B cell (primary cell): ENCODE measurements at places on chromosomes 3 and 15.

GRCh38 chr3:53822331-53822741, 23.9 kb downstream of the CHDH start:
- DNase-seq, result no peak
- no peaks in the 10 kb centered on the region for H3K36me3 ChIP-seq
- H3K27ac ChIP-seq, result no peak overlapping the region
- no peaks in the 10 kb centered on the region for H3K4me1 ChIP-seq

DNA sequence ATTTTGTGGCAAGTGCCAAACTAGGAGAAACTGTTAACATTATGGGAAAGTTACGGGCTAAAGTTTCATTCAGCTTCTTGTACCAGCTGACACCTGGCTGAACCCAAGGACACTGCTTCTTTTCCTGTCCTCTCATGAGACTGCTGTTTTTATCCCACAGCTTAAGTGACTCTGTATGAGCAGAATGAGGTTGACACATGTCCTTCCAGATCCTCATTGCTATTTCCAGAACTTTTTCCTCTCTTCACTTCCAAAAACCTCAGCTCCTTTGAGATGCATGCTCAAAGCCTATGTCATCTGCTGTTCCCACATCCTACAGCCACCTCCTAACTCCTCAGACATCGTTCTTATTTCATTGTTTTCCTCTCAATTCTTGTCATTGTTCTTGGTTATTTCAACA, 183.6 kb downstream of the DCLK3 start:
- H3K27me3 ChIP-seq, result no peaks in the 10 kb centered on the region
- no peak overlapping the region for H3K27ac ChIP-seq
- no peak overlapping the region for H3K4me3 ChIP-seq
- no peak for DNase-seq

DNA sequence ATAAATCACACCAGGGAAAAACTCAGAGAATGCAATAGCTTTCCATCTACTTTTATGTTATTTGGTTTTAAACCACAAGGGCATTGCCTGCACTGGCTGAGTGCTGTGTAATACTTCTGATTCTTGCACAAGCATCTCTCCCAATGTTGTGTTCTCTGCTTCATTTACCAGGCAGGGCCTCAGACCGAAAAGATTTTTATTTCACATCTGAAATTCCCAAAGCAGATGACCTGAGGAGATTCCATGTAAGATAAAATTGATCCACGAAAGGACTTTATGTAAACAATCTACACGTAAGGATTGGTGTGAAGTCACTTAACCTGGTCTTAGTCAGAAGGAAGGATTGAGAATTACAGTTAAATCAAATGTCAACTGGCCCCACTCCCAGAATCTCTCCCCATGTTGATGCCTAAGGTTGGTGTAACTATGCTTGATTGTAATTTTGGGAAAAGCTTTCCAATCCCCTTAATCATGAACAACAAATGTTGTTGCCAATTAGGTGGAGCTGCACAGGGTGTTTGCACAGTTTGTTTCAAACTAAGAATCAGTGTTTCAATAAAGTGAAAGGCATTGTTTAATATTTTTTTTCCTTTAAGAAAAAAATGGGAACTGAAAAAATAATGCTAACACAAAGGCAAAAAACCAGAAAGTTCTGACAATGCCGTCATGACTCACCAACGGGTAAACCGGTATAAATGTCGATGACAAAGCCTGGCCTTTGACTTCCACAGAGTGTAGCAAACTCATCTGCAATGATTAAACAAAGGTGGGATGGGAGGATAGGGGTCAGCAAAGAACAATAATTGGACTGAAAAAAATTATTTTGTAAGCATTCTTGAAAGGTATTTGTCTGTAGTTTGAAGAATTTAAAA, 128.6 kb downstream of the DUT start:
- no peak overlapping the region for H3K4me3 ChIP-seq
- H3K36me3 ChIP-seq, result no peaks in the 10 kb centered on the region
- no peak for DNase-seq

DNA sequence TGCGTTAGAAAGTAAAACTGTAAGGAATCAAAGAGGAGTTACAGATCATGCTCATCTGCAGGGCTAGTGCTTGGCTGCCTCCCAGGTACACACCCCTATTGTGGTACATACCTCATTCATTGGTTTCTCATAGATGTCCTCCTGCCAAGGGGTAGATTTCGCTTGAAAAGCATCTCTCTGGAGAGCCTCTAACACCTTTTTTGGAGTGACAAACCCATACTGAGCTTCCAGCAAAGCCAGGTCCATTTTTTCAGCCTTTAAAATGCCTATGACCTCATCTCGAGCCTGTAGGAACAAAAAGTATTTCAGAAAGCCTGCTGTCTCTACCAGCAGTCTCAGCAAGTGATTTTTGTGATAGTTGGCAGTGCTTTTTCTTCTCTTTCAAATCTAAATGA, 112.1 kb downstream of the CMSS1 start:
- H3K27me3 ChIP-seq, result no peaks in the 10 kb centered on the region
- H3K4me3 ChIP-seq, result no peak overlapping the region
- no peaks in the 10 kb centered on the region for H3K36me3 ChIP-seq
- no peak for DNase-seq
- no peak overlapping the region for H3K27ac ChIP-seq

- H3K36me3 ChIP-seq, result no peaks in the 10 kb centered on the region
- H3K4me3 ChIP-seq, result no peak overlapping the region
- H3K27me3 ChIP-seq, result no peaks in the 10 kb centered on the region
- no peaks in the 10 kb centered on the region for H3K4me1 ChIP-seq
Measured at GRCh38 chr3:77887611-77888010, 847.7 kb downstream of the ROBO2 start.

DNA sequence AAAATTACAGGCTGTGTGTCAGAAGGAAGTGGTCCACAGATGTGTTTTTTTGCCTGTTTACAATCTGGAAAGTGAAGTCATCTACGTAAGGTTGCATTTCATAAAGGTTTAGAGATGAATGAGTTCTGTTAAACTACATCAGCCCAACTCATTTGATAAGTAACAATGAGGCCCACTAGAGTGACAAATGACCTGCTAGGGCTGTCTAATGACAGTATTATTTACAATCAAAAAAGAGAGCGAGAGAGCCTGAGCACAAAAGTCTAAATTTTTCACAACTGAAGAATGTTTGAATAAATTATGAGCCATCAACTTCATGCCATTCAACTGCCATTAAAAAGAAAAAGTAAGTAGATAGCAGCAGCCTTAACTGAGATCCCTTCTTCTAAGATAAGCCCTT, 135.7 kb upstream of the TBL1XR1 start:
- H3K27me3 ChIP-seq, result no peaks in the 10 kb centered on the region
- no peak overlapping the region for H3K27ac ChIP-seq
- no peak for DNase-seq
- H3K36me3 ChIP-seq, result no peaks in the 10 kb centered on the region
- no peak overlapping the region for H3K4me3 ChIP-seq

GRCh38 chr3:14423197-14423743, 20.9 kb downstream of the SLC6A6 start:
- no peak overlapping the region for H3K4me3 ChIP-seq
- no peak for DNase-seq
- no peak overlapping the region for H3K27ac ChIP-seq
- peaks cover 4% of the 10 kb centered on the region for H3K36me3 ChIP-seq
- H3K4me1 ChIP-seq, result peaks cover 51% of the 10 kb centered on the region
- no peaks in the 10 kb centered on the region for H3K27me3 ChIP-seq

GRCh38 chr15:43777267-43777914, 625 bp upstream of the ELL3 start:
- H3K27ac ChIP-seq, result peak overlapping the region; percentile 76
- H3K36me3 ChIP-seq, result peaks cover 25% of the 10 kb centered on the region
- peaks cover 30% of the 10 kb centered on the region for H3K4me1 ChIP-seq
- peak; percentile 91 for DNase-seq
- peak overlapping the region; percentile 78 for H3K4me3 ChIP-seq

- no peak overlapping the region for H3K27ac ChIP-seq
- no peaks in the 10 kb centered on the region for H3K4me1 ChIP-seq
- H3K4me3 ChIP-seq, result no peak overlapping the region
- H3K36me3 ChIP-seq, result no peaks in the 10 kb centered on the region
- no peak for DNase-seq
Measured at GRCh38 chr3:55161231-55161630, 233.4 kb upstream of the LRTM1 start.

GRCh38 chr3:36756269-36756668, 8.1 kb downstream of the DCLK3 start:
- H3K36me3 ChIP-seq, result no peaks in the 10 kb centered on the region
- no peak for DNase-seq
- H3K4me1 ChIP-seq, result no peaks in the 10 kb centered on the region
- H3K27me3 ChIP-seq, result peaks cover 6% of the 10 kb centered on the region

GRCh38 chr3:34292605-34293300, 494.3 kb downstream of the PDCD6IP start:
- H3K36me3 ChIP-seq, result no peaks in the 10 kb centered on the region
- H3K4me3 ChIP-seq, result no peak overlapping the region
- H3K27me3 ChIP-seq, result no peaks in the 10 kb centered on the region
- H3K27ac ChIP-seq, result no peak overlapping the region
- DNase-seq, result no peak

- H3K4me3 ChIP-seq, result no peak overlapping the region
- H3K36me3 ChIP-seq, result no peaks in the 10 kb centered on the region
- peaks cover 24% of the 10 kb centered on the region for H3K4me1 ChIP-seq
- DNase-seq, result no peak
- H3K27me3 ChIP-seq, result no peaks in the 10 kb centered on the region
- H3K27ac ChIP-seq, result no peak overlapping the region
Measured at GRCh38 chr3:155179966-155180757, 100.0 kb downstream of the MME start.

- no peaks in the 10 kb centered on the region for H3K4me1 ChIP-seq
- no peaks in the 10 kb centered on the region for H3K27me3 ChIP-seq
- H3K36me3 ChIP-seq, result no peaks in the 10 kb centered on the region
- H3K4me3 ChIP-seq, result no peak overlapping the region
Measured at GRCh38 chr3:95971573-95971972, 842.8 kb upstream of the EPHA6 start.

DNA sequence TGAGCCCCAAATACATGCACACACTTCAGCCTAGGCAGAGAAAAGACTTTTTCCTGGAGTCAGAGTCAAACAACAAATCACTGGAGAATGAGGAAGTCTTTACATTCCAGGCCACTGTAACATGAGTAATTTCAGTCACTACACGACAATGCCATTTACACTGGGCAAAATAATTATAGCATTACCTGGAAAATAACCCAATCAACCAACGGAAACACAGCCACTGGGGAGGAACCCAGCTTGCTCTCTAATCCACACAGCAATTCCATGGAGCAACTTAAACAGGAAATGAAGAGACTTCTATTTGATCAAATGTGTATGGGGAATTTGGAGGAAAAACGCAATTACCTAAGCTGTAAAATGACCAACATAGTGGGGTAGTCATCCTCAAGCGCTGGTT, 15.2 kb downstream of the FSTL1 start:
- no peaks in the 10 kb centered on the region for H3K4me1 ChIP-seq
- no peaks in the 10 kb centered on the region for H3K27me3 ChIP-seq
- H3K36me3 ChIP-seq, result no peaks in the 10 kb centered on the region
- H3K27ac ChIP-seq, result no peak overlapping the region

DNA sequence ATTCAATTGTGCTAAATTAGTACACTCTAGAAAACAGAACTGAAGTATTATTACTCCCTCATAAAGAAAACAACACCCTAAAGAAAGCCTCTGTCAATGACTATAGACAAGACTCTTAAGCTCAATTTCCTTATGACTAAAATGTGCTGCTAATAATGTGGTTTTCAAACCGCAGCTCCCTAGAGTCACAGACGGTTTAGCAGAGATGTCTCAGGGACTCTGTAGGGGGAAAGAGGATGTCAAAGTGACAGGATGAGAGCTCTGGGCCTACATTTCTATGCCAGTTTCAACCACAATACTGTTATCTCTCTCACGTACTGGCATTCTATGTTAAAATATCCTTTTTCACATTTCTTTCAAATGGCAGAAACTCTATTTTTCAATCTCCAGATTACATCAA, 37.6 kb upstream of the WDR49 start:
- H3K27ac ChIP-seq, result peak overlapping the region; percentile 31
- H3K36me3 ChIP-seq, result peaks cover 23% of the 10 kb centered on the region
- H3K27me3 ChIP-seq, result no peaks in the 10 kb centered on the region

DNA sequence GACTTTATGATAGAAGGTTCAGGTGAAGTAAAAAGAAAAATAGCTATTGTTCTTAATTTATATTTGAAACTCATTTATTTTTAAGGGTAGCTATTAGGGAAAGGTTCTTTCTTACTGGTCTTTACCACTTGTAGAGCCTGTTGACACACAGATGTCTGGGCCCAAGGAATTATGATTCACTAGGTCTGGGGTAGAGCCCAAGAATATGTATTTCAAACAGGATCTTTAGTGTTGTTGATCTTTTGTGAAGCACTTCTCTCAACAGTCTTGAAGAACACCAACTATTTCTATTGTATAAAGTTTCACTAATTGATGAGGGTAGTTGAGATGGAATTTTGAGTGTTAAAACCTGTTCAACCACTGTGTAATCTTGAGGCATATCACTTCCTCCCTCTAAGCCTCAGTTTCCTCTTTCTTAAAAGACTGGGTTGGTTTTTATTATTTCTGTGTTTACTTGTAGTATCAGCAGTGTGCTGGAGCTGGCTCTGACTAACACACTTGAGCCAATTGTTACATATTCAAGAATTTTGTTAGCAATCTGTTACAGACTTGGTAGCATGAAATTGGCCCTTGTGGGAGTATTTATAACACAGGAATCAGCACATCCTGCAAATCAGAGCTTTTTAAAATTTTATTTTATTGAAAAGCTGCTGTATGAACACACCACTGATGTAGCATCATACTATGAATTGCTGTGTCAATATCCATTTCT, 155.9 kb downstream of the RBMS3 start:
- no peaks in the 10 kb centered on the region for H3K4me1 ChIP-seq
- DNase-seq, result no peak
- H3K27me3 ChIP-seq, result no peaks in the 10 kb centered on the region
- no peak overlapping the region for H3K27ac ChIP-seq
- H3K36me3 ChIP-seq, result no peaks in the 10 kb centered on the region
- H3K4me3 ChIP-seq, result no peak overlapping the region

GRCh38 chr15:74184582-74185091, 11.1 kb downstream of the ISLR start:
- no peak for DNase-seq
- H3K4me3 ChIP-seq, result no peak overlapping the region
- no peaks in the 10 kb centered on the region for H3K4me1 ChIP-seq

DNA sequence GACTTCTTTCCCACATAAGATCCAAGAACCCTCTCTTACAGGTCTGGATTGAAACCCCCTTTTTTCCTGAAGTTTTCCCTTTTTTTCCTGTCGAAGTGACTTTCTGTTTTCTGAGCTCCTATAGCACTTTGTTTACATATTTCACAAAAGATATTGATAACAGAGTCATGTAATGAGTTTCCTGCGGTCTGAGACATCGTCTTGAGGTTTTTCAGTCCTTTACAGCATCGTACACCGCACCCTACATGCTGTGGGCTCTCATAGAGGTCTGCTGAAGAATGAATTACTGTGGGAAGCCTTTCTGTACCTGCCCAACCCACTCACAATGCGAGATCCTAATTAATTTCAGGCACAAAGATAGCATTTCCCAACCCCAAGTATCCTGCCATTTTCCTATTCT, 53.1 kb downstream of the MCF2L2 start:
- H3K4me3 ChIP-seq, result no peak overlapping the region
- peaks cover 19% of the 10 kb centered on the region for H3K27me3 ChIP-seq
- no peak overlapping the region for H3K27ac ChIP-seq
- H3K36me3 ChIP-seq, result no peaks in the 10 kb centered on the region
- DNase-seq, result no peak

- no peaks in the 10 kb centered on the region for H3K27me3 ChIP-seq
- H3K27ac ChIP-seq, result no peak overlapping the region
- H3K36me3 ChIP-seq, result no peaks in the 10 kb centered on the region
- peaks cover 36% of the 10 kb centered on the region for H3K4me1 ChIP-seq
Measured at GRCh38 chr3:122560680-122561079, 3.4 kb downstream of the PARP9 start.
